Stimulated activated CD4-positive, alpha-beta T cell treated with anti-CD3 and anti-CD28 coated beads, Interleukin-4, amount 100 ng/mL, for 24 hours (primary cell): ENCODE measurements at places on chromosomes 6 and 20.
A peak's percentile ranks its signal among the peaks of the same experiment; 100 is the strongest.

DNA sequence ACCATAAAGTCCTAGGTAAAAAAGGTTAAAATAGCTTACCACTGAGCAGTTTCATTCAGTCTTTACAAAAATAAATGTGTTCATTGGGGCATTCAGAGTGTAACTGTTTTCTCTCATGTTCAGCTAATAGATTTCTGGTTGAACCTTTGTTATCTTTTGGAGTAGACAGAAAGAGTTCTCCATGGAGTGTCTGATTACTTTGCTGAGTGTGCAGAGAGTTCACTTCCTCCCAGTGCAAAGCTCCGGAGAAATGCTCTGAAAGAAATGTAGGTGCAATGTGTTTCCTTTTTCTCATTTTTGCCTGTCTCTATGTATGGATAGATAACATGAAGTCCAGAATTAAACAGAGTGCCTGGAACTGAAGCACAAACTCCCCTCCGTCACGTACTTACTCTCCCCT, 52.6 kb downstream of the JAG1 start:
- no peak for DNase-seq

DNA sequence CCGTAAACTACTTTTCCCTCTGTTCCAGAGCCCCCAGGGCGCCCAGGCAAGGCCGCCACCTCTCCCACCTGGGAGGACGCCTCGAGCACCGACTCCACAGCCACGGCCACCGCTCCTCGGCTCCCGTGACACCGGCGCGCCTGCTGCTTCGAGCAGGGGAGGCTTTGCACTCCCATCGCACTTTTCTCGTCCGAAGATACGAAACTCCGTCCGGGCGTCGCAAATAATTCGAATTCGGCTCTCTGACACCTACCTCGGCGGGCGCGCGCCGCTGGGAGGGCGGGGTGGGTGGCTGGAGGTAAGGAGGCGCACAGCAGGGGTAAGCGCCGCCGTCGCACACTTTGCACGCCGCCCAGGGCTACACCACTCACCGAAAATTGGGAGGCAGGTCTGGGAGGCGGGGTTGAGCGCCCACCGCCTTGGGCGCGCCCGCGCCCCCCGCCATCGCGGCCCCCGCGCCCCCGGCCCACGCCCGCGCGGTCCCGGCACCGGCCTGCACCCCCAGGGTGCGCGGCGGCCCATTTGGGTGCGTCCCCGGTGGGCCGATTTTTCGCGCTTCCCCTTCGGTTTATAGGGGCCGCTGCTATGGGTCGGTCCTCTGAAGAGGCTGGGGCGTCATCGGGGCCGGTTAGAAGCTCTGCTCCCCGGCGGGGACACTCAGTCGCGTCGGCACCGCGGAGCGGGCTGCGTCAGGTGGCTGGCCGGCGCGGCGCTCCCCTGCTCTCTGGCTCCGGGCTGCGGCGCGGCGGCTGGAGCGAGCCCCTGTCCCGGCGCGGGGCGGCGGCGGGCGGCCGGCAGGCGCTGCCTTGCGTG, 36.2 kb downstream of the GNAS start:
- DNase-seq, result peak; percentile 84

GRCh38 chr6:34858681-34859080, 29.2 kb downstream of the TAF11 start:
- no peak for DNase-seq

- DNase-seq, result no peak
Measured at GRCh38 chr6:26404546-26404945, 2.5 kb downstream of the BTN3A1 start.

- no peak for DNase-seq
Measured at GRCh38 chr6:143679041-143679440, 1.3 kb downstream of the PHACTR2 start.

- DNase-seq, result no peak
Measured at GRCh38 chr6:10316373-10316721, 98.5 kb downstream of the TFAP2A start.

GRCh38 chr20:49794336-49795134, 18.1 kb upstream of the SLC9A8 start:
- no peak for DNase-seq

- no peak for DNase-seq
Measured at GRCh38 chr6:96611342-96611991, 48.5 kb downstream of the FHL5 start.

- DNase-seq, result no peak
Measured at GRCh38 chr6:11096109-11096508, 2.5 kb downstream of the SMIM13 start.

- DNase-seq, result no peak
Measured at GRCh38 chr6:140043762-140044378, 669.4 kb upstream of the CITED2 start.

DNA sequence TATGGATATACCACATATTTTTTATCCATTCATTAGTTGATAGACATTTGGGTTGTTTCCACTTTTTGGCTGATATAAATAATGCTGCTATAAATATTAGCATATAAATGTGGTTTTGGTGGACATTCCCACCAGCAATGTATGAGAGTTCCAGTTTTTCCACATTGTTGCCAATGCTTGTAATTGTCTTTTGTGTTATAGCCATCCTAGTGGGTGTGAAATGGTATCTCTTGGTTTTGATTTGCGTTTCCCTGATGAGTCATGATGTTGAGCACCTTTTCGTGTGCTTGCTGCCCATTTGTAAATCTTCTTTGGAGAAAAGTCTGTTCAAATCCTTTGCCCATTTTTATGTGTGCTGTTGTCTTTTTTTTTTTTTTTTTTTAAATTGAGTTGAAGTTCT, 54.4 kb downstream of the DHX35 start:
- DNase-seq, result no peak

GRCh38 chr6:2507016-2507415, 243.7 kb downstream of the MYLK4 start:
- no peak for DNase-seq

GRCh38 chr6:51949526-51949925, 137.9 kb downstream of the PKHD1 start:
- no peak for DNase-seq

DNA sequence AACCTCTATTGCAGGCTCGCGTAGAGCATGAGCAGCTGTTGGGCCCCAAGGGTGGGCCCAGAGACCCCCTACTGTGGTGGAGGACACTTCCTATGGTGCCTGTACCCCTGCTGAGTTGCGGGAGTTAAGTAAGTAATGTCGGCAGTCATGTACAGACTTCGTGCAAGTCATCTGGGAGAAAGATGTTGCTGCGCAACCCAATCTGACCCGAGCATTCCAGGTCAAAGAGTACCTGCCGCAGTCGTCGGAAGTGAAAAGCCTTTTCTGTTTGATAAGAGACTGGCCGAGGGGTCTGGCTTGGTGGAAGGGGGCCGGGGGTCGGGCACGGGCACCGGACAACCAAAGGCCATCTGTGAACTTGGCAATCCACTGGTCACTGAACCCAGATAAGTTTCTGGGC, 44.3 kb downstream of the OR2B6 start:
- no peak for DNase-seq

DNA sequence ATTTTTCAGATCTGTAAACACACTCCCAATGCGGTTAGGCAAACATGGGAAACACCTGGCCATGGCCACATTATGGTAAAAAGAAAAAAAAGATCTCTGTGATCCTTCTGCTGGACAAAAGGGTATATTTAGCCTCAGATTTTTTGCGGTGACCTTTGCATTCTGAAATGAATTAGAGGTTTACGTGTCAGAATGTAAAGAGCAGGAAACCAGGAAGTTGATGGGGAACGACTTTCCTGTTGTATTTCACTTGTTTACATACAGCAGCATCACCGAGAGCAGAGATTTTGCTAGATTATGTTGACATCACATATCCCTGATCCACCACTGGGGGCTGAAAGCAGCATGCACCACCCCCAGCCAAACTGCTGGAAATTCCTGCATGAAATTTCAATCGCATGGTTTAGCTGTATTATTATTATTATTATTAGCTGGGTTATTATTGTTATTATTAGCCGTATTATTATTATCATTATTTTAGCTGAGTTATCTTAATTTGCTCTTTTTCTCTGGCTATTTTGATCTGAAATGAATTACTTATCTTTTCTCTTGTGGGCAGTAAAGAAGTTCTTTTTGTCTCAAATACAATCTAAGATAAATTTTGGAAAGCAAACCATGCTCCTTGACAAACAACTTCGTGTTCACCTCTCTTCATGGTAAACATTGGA, 189.4 kb downstream of the ZFP64 start:
- DNase-seq, result no peak
